SHP77 (cell line): ENCODE measurements at places on chromosomes 6 and 20.

GRCh38 chr6:42271834-42272805 lies 54.5 kb upstream of the MRPS10 start:
- DNase-seq, result no peak

GRCh38 chr20:46709459-46710152 lies at the start of gene SLC2A10:
SLC2A10 (plus strand) TSS chr20:46709649; CDS start chr20:46709737, 88 bp downstream.
- DNase-seq, result no peak

DNA sequence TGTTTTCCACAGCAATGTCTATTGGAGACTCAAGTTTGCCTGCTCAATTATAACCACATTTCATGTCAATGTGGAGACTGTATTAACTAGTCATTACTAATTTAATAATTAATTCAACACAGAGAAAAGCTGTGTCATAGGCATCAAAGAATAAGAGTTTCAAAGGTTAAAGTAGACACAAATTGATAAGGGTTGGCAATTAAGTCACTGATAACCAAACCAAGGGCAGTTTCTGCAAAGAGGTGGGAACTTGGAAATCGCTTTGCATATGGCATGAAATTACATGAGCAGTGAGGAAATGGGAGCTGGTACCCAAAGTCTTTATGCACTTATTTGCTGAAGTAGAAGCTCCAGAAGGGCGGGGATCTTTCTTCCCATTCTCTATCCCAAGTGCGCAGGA lies 34.2 kb downstream of the GCLC start:
- DNase-seq, result no peak

GRCh38 chr20:62742979-62743776 lies 34.5 kb downstream of the NTSR1 start:
- no peak for DNase-seq

DNA sequence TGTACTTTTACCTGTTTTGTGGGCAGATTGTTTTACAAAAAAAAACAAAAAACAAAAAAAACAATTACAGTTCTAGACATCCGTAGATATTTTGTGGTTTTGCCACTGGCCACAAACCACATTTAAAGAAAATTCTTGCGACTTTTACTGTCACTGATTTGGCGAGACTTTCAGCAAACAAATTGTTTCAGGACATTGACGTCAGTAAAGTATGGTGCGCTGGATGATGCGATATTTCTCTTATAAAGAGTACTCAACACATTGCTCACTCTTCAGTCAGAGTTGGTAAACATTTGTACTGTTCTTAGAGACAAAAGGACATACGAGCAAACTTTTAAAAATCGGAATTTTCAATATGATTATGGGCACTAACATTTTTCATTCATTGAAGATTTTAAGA lies 229.8 kb downstream of the HAO1 start:
- peak; percentile 92 for DNase-seq

DNA sequence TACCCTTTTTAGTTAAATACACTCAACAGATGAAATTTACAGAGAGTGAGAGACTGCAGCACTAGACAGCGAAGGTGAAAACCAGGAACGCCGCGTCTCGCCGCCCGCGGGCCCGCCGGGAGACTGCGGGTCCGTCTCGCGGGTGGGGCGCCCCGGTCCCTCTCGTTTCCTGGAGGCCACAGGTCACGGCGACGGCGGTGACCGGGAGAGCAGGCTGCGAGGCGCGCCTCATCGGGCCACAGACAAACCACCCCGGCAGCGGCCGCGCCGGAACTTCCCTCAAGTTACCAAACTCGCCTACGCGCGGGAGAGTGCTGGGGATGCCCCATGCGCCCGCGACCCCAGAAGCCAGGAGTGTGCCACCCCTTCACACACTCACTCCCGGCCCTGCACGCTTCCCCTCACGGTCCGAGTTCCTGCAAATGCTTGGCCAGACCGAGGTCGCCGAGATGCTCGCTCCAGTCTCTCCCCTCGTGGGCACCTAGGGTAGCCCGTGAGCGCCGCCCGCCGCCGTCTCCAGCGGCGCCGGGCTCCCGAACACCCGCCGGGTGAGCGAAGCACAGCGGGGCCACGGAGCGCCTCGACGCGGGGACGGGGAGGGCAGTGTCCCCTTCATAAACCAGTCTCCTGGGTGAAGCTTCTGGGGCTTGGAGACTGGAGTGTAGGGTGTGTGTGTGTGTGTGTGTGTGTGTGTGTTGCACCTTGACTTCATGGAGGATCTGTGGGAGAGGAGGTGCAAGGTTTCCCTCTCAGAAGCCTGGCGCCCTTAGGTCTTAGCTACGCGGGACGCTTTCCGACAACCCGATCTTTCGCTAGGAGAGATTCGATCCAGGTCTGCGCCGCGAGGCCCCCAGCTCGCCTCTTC lies 1.4 kb downstream of the BACH2 start:
- DNase-seq, result peak; percentile 10

- DNase-seq, result no peak
These were observed 18.7 kb downstream of the IL20RA start for GRCh38 chr6:137025786-137026730.

DNA sequence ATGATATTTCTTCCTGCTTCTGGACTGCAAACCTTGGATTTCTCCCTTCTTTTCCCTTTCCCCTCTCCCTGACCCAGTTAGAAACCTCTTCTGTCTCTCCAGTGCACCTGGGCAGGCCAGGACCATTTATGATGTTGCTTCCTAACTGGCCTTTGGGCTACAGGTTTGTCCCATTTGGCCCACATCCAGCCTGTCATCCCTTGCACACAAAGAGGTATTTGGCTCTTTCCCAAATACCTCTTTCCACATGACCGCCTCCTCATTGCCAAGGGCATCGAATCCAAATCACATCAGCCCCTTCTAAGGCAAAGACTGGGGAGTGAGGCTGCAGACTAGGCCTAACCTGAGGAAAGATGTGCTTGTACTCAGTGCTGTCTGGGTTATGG lies 13.6 kb downstream of the FGD2 start:
- peak; percentile 58 for DNase-seq

GRCh38 chr20:10447028-10447427 lies 11.9 kb downstream of the SLX4IP start:
- peak; percentile 73 for DNase-seq

DNA sequence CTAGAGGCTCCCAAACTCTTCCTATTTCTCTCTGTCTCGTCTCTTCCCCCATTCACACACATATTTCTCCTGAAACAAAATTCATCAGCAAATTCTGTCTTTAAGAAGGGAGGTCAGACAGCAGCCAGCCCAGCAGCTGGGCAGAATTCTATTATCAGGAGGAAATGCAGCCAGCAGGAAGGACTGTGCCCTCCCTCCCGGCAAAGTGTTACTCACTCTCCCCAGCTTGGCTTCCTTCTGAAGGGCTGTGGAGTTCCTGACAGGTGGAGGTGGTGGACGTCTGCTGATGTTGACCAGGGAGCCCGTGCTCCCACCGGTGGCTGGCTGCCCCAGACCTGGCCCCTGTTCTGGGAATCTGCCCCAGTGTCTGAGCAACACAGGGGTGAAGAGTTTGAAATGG lies 37.3 kb downstream of the KCNB1 start:
- no peak for DNase-seq

DNA sequence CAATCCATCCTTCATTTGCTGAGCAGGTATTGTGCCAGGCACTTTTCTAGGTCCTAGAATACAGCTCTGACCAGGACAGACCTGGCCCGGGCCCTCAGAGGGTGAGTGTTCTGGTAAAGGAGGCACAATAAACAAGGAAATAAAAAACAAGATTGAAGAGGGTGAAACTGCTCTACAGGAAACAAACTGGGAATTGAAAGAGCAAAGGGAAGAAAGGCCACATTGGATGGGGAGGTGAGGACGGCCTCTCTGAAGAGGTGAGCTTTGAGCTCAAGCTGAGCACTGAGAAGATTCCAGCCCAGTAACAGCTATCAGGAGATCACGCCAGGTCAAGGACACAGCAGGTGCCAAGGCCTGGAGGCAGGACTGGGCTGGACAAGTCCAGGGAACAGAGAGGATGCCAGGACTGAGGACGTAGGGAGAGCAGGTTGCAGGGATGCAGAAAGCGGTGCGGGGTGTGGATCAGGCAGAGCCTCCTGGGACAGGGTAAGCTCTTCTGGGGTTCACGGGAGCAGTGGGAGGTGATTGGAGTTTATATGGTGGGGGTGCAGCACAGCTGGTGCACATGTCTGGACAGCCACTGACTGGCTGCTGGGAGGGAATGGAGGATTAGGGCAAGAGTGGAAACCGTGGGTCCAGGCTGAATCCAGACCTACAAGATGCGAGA lies 433.3 kb downstream of the PREX1 start:
- DNase-seq, result no peak

GRCh38 chr20:16407251-16408067 lies 165.8 kb downstream of the KIF16B start:
- no peak for DNase-seq

DNA sequence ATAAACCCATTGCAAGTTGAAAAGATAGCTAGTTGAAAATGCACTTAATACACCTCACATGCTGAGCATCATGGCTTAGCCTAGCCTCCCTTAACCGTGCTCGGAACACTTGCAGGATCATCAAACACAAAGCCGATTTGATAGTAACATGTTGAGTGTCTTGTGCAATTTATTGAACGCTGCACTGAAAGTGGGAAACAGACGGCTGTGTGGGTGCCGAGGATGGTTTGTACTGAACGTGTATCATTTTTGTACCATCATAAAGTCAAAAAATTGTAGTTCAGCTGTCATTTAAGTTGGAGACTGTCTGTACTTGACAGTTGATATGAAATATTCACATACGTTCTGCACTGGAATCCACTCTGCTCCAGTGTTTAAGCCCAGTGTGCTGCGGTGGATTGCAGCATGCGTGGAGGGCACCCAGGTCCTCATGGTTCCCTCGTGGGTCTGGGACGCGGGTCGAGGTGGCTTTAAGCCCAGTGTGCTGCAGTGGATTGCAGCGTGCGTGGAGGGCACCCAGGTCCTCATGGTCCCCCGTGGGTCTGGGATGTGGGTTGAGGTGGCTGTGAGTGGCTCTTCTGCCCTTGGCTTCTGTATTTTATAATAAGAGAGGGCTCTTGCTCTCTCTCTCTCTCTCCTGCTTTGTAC lies 77.0 kb downstream of the CDH4 start:
- no peak for DNase-seq

GRCh38 chr6:82521861-82522260 lies 158.2 kb downstream of the TPBG start:
- no peak for DNase-seq

DNA sequence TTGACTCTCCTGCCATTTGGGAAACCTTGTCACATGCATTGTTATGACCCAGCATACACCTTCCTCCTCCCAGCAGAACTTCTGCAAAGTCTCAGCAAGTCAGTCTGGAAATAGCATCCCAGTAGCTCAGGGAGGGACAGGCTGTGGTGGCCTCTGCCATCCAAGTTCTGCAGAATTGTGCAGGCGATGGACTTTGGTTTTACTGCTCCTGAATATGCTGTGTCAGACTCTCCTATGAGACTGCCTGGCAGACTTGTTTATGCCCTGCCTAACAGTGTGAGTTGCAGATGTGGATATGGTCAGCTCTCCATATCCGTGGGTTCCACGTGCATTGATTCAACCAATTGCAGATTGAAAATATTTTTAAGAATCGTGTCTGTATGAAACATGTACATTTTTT lies 52.8 kb downstream of the SNRNP48 start:
- no peak for DNase-seq

GRCh38 chr20:46752728-46753127 lies 43.3 kb downstream of the SLC2A10 start:
- peak; percentile 74 for DNase-seq

- no peak for DNase-seq
These were observed 35.8 kb downstream of the RIPOR2 start for GRCh38 chr6:24899997-24900325.

DNA sequence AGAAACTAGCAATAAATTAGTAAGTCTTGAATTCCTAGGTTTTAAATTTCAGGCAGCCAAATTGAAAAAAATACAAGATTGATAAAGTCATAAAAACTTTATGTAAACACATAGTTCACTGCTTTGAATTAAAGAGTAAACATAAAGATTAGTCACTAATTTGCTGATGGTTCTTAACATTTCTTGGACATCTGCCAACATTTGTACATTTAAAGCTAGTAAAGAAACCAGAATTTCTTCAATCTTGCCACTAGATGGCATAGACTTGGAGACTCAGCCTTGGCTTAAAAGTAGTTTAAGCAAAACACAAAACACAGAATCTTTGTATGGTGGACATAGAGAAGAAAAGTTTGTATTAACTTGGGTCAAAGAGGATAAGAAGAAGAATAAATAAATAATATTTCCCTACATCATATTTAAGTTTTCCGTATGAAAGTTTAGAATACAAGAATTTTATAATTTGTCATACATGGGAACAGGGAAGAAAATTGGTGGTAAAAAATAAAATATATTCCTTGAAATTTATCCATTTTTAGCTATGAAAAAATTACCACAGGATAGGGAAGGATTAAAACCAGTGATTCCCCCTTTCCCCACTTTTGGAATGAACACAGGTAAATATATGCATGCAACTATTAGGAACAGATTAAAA lies 41.7 kb upstream of the FAM135A start:
- peak; percentile 56 for DNase-seq

- no peak for DNase-seq
These were observed 17.7 kb downstream of the SENP6 start for GRCh38 chr6:75619230-75619899.

DNA sequence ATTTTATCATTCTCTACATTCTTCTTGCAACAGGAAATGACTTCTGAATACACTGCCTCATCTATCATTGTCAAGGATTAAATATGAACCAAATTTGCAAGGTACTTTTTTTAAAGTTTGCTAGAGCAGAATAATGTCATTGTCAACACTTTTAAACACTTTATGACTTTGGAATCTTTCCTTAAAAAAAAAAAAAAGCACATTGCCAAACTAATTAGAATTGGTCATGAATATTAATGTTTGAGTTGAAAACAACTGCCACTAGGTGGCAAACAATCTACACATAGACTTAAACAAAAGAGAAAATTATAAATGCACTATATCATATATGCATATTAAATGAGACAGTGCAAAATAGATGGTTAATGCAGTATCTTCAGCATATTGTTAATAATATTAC lies 32.5 kb upstream of the TMEM244 start:
- DNase-seq, result no peak

GRCh38 chr6:158255989-158256601 lies 56.2 kb upstream of the TULP4 start:
- no peak for DNase-seq

- DNase-seq, result no peak
These were observed 19.1 kb downstream of the BNIP5 start for GRCh38 chr6:36317623-36318022.

- no peak for DNase-seq
These were observed 107.8 kb downstream of the FBXO5 start for GRCh38 chr6:152874846-152875568.

DNA sequence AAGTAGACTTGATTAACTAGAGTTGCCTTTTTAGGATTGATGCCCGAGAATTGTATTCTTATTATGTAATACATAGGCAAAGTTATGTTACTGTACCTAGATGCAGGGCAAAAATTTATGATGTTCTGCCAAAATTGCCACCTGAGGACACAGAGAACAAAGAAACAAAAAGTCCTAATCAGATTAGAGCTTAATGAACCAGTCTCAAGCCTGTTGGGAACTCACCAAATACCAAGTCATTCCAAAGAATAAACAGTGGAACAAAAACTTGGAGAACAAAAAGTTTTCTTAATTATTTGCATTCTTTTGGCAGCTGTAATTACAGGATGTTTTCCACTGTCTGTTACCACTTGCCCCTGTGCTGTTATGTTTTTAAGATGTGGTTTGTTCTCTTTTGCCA lies 154.7 kb upstream of the SGK1 start:
- DNase-seq, result no peak

- no peak for DNase-seq
These were observed 18.6 kb upstream of the POLR1H start for GRCh38 chr6:30042476-30042875.
